ENCODE measurements at places on chromosomes 6 and 20. TPM values are rescaled to one million over a fixed set of nuclear protein-coding genes. Genes with fewer than 3 reads are reported as not detected.

The SS18L1 gene
- 10.0 TPM for total RNA-seq

- no peak for ATAC-seq
Measured at GRCh38 chr6:78614961-78615360, 252.4 kb upstream of the IRAK1BP1 start.

The LAMP5 gene
- not detected for total RNA-seq

The BLTP3A gene
- 7.8 TPM for total RNA-seq

GRCh38 chr6:13378669-13379590, 50.6 kb upstream of the TBC1D7 start:
- ATAC-seq: no peak

DNA sequence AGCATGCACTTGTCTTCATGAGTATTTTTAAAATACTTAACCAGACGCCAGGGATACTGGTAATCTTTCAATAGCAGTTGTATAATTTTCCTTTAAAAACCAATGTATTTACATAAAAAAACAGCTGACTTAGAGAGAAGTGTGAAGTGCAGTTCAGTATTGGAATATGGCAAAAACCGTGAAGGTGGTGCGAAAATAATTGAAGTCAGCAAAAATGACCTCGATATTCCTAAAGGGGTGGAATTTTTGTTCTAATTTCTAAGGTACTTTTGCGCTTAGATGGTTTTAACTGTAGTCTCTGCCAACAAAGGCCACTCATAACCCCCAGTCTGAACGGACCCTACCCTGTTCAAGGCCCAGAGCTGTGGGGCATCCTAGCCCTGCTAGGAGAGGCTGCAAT, 25.3 kb downstream of the GNAS-AS1 start:
- ATAC-seq: no peak

GRCh38 chr6:52423971-52424381, 3.8 kb downstream of the EFHC1 start:
- no peak for ATAC-seq

- ATAC-seq: no peak
Measured at GRCh38 chr6:29769336-29769735, 46.1 kb downstream of the HLA-F start.

The LTV1 gene
- 15.3 TPM for total RNA-seq

GRCh38 chr6:148329596-148330381, 12.8 kb upstream of the SASH1 start:
- peak; percentile 68 for ATAC-seq

DNA sequence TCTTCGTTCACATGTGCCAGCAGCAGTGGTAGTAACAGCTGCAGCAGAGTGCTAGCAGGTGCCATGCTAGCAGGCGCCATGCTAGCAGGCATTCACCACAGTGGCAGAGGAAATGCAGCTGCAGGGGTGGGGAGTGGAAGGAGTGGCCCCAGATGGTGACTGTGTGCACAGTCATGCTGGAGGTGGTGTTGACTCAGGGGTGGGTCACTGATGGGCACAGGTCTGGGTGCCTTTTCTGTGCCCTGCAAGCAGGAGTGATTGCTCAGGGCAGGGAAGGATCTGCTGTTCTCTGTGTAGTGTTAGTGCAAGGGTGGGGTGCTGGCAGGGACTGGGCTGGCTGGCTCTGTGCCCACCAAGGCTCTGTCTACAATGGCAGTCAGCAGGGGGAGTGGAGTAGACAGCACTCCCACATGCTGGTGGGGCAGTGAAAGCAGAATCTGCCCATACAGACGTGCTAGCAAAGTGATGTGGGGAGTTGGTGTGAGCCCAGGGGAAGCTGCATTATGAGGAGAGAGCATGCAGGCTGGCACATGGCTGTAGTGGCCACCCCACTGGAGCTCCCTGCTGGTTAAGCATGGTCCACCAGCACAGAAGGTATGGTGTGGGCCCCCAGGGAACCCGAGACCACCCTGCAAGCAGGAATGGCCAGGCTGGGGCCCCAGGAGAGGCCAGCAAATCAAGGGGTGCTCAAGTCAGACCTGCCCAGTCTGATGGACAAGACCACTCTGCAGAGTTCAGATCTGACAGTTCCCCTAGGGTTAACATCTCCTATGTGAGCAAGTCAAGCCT, 11.4 kb upstream of the TSPYL4 start:
- no peak for ATAC-seq

The ULBP1 gene
- 0.07 TPM for total RNA-seq

DNA sequence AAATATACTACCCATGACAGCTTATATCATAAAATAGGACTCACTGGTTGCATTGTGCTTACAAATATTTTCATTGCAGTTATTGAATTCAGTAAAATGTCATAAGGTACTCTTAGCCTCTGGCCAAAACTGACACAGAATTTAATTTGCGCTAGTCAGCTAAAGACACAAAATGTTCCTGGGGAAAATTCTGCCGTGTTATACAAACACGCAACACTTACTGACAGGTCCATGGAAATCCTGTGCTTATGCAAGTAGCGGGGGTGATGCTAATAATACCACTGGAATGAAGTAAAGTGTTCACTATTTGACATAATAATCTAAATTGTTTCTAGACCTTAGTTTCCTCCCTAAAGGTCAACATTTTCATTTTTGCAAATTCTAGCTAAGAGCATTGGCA, 354.4 kb upstream of the RSPO3 start:
- peak; percentile 90 for ATAC-seq

- no peak for ATAC-seq
Measured at GRCh38 chr6:28531479-28532128, 5.9 kb downstream of the GPX5 start.

The PMEPA1 gene
- 15.3 TPM for total RNA-seq

The TMEM217 gene
- total RNA-seq: not detected

The DLK2 gene
- 0.54 TPM for total RNA-seq

DNA sequence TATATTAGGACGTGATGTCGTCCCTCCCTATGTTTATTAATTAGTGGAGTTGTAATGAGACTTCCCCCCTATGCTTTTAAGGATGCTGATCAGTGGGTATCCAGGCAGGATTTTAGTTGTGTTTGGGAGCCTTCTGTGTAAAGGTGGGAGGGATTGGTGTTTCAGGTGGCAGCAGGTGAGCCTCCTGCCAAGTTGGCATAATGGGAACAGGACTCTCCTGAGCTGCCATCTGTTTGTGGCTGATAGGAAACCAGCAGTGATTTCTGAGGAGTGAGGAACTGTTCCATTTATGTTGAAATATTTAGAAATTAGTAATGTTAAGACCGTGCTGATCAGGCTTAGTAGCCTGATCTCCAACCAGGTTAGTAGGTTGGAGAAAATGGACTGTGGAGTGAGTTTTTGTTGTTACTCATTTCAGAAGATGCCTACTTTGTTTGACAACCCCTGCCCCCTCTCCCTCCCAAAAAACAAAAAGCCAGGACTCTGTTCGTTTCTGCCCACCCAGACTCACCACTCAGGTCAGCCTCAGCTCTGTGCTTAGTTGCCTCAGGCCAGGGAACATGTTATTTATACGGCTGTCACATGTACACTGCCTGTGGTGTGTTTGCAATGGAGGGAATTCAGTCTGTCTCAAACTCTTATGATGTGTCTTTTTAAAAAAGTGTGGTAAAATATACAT, 55.4 kb upstream of the TULP4 start:
- no peak for ATAC-seq

DNA sequence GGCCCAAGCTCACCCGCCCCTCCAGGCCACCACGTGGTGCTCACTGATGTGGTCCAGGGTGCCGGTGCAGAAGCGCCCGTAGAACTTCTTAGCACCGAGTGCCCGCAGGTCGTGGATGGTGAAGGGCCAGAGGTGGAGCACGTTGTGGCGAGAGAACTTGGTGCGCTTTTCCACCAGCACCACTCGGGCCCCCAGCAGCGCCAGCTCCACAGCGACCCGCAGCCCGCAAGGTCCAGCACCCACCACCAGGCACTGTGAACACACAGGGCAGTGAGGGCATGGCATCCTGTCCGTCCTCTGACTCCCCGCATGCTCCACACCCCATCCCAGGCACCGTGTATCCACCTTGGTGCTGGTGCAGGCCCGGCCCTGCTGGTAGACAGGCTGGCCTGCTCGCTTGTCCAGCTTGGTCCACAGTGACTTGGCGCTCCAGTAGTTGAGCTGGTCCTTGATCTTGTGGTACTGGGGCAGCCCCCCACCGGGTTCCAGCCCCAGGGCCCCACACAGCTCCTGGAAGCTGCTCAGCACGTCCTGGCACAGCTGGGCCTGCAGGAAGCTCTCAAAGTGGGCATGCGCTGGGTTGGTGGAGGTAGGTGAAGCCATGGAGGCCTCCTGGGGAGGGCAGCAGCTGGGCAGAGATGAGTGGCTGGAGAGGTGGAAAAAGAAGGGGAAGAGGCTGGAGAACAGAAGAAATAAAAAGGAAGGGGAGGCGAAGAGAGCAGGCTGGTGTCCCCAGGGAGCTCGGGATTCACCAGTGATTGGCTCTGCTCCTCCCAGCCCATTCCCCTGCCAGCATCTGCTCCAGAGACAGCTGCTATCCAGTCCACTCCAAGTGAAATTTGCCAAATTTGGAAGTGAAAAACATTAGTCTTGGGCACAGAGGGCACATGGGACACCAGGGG, 1.7 kb downstream of the MICAL1 start:
- no peak for ATAC-seq

The TRIM15 gene
- total RNA-seq: not detected

GRCh38 chr6:109304284-109305015, 77.8 kb downstream of the CD164 start:
- ATAC-seq: no peak

DNA sequence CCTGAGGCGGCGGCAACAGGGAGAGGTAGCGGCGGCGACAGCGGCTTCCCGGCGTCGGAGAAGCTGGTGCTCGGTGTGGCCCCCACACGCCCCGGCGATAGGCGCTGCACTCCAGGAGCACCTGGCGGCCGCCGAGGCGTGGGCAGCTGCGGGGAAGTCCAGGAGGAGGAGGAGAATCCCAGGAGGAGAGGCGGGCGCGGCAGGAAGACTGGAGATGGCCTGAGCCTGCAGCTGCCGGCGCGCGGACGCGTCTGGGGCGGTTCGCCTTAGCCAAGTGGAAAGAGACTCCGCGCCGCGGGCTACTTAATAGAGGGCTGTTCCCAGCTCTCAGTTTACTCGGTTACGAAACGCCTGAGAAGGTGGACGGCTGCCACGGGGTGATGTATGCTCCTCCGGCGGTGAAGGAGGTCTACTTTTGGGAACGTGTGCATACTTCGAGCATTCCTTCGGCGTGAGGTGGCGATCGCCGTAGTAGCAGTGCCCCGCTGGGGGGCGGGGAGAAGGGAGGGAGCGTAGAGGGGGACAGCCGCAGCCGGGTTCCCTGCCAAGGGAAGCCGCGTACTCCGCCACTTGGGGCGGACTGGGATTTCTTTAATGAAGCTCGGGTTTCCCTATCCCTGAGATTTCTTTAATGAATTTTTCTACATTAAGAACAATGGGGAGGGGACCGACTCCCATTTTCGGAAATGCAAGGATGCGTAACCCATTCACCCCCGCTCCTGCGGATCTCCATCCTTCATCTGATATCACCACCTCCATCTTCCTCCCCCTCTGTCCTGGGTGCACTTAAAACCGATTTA, at the start of gene COL12A1:
TSS of gene COL12A1 (minus strand) at position 278 of the 800 bp plus-strand sequence. CDS start 3,261 bp downstream, outside the sequence.
- ATAC-seq: peak; percentile 85

GRCh38 chr6:80921861-80922460, 815.5 kb downstream of the BCKDHB start:
- ATAC-seq: no peak

- ATAC-seq: no peak
Measured at GRCh38 chr20:45993197-45993951, 15.3 kb upstream of the MMP9 start.

DNA sequence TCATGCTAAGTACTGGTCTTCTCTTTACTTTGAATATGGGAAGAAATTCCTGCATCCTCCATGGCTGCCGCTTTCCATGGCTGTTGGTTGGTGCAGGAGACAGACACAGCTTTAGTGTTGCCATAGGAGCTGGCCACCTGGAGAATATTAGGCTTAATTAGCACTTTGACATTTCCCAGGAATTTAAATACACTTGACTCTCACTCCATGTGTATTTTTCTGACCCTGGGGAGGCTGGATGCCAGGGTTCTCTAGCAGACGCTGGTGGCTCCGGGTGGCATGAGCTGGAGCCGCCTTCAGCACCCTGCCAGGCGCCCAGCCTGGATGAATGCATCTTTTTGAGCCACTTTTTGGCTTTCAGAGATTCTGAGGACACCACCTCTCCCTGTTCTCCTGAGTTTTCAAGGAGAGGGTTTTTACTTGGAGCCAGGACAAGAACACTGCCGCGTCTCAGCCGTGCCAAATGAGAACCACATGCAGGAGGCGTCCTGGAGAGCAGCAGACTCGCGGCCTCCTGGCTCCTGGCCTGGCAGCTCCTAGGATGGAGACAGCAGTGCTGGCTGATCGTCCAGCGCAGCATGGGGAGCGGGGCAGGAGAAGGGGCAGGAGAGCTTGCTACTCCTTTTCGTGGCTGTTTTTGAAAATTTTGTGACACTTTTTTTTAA, 258.8 kb downstream of the SMOC2 start:
- ATAC-seq: peak; percentile 84

The SCRT2 gene
- total RNA-seq: not detected

The RTN4IP1 gene
- total RNA-seq: 5.3 TPM

DNA sequence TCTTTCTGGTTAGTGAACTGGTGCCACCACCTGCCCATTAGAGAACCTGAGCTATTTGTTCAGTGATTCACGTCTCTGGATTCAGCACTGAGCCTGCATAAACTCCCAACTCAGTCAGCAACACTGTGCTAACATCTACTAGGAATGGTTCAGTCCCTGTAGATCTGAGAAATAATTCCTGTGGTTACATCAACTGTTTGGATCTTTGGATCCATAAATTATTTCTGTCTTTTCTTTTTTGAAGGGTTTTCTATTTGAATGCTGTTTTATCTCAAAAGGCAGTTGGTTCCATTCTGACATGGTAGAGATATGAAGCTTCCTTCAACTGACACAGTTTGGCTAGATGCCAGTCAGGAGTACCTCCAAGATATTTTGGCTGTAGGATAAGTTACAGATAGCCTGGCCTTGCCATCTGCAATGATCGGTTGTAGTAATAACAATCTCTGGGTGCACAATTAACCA, 125.9 kb downstream of the TRMT11 start:
- no peak for ATAC-seq

DNA sequence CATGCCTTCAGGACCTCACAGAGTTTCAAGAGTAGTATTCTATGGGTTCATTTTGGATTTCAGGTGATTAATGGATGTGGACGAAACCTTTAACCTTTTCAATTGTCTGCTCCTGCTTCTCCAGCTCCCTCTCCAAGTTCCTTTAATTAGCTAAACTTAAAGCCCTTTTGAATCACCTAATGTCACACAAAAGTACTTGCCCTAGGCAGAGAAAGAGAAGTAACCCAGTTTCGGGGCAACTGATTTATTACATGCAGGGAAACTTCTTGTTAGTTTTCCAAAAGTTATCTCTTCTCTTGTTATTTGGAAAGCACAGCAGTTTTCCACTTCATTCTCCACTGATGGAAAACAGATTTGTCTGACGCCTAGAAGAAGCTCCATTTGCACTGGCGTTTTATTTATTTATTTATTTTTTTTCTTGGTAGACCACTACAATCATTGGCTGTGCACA, 407.7 kb upstream of the JARID2 start:
- no peak for ATAC-seq

The DNAAF9 gene
- 30.3 TPM for total RNA-seq

GRCh38 chr6:150413781-150414281, 45.0 kb downstream of the IYD start:
- ATAC-seq: no peak

GRCh38 chr6:134420614-134421181, 102.8 kb upstream of the SGK1 start:
- ATAC-seq: no peak
